ENCODE measurements at places on chromosomes 4 and X.

DNA sequence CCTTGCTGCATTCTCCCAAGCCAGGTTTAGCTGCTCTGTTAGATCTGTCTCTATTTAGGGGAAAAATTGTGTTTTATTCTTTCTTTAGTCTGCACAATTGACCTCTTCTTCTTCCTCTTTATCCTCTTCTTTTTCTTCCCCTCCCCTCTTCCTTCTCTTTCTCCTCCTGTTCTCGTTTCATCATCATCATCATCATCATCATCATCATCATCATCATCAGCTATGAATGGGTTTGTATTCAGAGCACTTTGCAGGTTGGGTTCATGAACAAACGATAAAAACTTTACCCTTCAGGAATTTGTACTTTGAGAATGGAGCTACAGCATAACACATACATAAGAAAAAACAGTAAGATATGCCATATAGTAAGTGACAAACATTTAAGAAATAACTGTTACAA is 9.1 kb downstream of the GPM6A start:
- DNase-seq: no peak

DNA sequence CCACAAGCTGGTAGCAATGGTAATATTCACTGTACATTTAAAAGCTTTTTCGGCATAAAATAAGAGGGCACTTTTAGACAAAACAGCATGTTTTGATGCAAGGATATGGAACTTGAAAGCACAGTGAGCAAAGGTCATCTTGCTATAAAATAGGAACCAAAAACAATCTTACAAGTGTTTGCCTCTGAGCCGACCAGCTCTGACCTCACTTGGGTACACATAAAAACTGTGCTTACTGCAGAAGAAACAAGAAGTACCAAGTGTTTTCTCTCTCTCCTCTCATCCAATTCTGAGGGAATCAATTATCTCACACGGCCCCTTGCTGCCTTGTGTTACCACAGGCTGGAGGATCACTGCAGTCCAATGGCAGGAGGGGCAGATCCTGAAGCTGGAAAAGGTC is 4.8 kb upstream of the IQSEC2 start:
- no peak for DNase-seq

GRCh38 chrX:41666251-41666650 is 22.5 kb upstream of the GPR34 start:
- no peak for DNase-seq

- DNase-seq: no peak
Observed at GRCh38 chr4:101987623-101988243, 197.2 kb downstream of the BANK1 start.

- no peak for DNase-seq
Observed at GRCh38 chr4:165204462-165204830, 2.9 kb upstream of the KLHL2 start.

- no peak for DNase-seq
Observed at GRCh38 chr4:140839888-140840790, 84.0 kb upstream of the TBC1D9 start.

GRCh38 chr4:119025916-119026661 is 109.5 kb upstream of the MYOZ2 start:
- no peak for DNase-seq

GRCh38 chrX:44922980-44923379 is 50.0 kb downstream of the KDM6A start:
- no peak for DNase-seq

GRCh38 chr4:145716661-145717200 is 36.8 kb downstream of the C4orf51 start:
- no peak for DNase-seq

DNA sequence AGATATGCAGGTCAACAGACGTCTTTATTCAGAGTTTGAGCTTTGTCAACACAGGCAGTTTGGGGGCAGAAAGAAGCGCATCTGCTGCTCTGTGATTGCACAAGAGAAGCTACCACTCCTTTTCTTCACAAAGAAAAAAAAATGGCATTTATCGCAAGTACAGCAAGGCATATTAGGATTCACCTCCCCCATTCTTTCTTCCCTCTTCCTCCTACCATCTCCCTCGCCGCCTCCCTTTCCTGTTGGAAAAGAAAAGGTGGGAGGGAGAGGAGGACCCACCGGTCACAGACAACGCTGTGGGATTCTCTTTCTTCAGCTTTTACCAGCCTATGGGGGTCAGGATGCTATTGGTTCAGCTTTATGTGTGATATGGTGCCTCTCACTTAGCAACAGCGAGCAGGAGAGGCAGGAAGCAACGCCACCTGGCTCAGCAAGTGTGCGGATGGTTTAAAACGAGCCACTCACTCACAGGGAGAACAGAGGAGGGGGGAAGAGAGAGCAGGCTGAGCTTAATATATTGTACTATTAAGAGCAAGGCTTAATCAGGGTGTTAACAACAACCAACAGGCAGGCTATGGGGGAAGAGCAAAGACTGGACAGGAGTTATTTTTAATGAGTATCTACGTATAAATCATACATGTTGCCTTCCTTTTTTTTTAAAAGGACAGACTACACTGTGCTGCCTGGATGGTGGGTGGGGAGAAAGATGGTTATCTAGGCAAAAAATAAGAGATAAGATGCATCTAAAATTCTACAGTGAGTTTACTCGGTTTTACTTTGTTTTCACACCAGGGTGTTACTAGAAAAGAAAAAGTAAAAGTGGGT is 104.7 kb downstream of the MAML3 start:
- no peak for DNase-seq

DNA sequence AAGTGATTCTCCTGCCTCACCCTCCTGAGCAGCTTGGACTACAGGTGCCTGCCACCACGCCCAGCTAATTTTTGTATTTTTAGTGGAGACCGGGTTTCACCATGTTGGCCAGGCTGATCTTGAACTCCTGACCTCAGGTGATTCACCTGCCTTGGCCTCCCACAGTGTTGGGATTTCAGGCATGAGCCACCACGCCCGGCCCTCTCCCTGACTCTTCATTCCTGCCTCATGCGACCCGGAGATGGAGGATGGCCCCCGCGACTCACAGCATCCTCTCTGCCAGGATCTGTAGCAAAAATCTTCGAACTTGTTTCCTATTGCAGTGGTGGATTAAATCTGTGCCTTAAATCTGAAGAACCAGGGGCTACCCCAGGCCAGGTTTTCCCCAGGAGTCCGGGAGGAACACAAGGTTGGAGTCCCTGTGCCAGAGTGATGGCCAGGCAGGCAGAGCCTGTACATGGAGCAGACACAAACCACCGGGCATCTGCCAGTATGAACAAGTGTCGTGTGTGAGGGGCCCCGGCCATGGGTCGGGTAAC is 11.5 kb downstream of the CPLX1 start:
- peak; percentile 70 for DNase-seq

- DNase-seq: no peak
Observed at GRCh38 chr4:134019657-134020056, 181.9 kb downstream of the PABPC4L start.

GRCh38 chrX:109732017-109732801 is 848 bp downstream of the ACSL4 start:
- no peak for DNase-seq

- DNase-seq: no peak
Observed at GRCh38 chr4:15953625-15954024, 9.3 kb downstream of the FGFBP2 start.

DNA sequence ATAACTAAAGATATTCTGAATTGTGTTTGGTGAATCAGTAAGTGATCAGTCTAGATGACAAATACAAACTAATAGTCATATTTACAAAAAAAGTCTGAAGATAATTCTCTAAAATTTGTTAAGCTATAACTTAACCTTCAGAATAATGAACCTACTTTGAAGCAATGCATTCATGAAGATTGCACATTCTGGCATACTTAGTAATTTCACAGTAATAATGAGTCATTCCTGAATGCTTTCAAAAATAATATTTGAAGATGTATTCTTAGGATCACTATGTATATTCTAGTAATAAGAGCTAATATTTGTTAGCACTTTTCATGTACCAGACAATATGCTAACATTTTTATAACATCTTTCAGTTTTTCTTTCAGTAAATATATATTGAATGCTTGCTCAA is 756.7 kb upstream of the SLIT2 start:
- no peak for DNase-seq

- DNase-seq: no peak
Observed at GRCh38 chr4:120821977-120822376, 100.5 kb downstream of the PRDM5 start.

DNA sequence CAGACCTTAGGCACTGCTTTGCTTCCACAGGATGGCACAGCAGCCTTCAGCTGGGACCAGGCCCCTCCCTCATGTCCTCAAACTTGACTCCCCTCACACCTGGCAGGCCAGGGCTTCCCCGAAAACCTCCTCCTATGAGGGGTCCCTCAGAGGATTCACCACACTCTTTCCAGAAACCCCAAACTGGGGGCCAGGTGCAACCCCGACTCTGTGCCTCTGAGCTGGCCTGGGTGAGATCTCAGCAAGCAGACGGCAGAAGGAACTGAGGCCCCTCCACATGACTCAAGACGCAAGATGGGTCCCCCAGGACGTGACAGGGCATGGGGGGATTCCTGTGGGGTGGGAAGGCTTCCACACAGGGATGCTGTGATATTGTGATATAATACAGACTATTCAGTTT is 6.2 kb downstream of the HCFC1 start:
- no peak for DNase-seq

DNA sequence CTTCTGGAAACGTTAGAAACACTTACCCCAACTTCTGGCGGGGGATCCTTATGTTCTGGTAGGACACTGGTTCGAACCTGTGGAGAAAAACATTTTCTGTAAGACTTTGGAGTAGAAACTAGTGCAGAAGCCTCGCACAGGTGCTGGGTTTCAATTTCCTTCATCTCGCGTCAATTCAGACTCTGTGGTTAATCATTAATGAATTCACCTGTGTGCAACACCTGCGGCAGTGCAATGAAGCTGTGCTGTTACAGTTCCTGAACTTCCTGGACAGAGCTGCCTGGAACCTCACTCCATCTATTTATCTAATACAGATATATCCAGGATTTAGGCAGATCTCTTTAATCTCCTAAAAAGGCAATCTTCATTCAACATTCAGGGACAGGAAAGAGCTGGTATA is 531.4 kb downstream of the INPP4B start:
- no peak for DNase-seq

- no peak for DNase-seq
Observed at GRCh38 chr4:142043509-142043908, 407.1 kb downstream of the IL15 start.
